ENCODE measurements at places on chromosomes 12 and 14.

DNA sequence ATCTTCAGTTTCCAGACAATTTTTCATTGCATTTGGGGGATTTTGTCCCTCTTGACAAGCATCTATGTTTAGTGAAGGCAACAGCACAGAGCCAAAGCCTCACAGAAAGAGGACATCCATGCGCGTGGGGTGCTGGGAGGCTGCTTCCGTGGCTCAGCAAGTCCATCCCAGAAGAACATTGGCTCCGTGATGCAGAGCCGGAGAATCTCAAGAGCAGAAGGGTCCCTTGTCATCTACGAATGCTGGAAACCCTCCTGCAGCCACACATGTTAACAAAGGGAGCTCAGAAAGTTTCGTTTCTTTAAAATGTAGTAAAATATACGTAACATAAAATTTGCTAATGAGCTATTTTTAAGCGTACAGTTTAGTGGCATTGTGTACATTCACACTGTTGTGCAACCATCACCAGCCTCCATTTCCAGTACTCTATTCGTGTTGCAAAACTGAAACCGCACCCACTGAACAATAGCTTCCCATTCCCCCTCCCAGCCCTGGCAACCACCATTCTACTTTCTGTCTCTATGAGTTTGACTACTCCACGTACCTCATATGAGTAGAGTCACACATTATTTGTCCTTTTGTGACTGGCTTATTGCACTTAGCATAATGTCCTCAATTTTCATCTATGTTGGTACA lies 185.9 kb downstream of the TTC7B start:
- no peak for DNase-seq

DNA sequence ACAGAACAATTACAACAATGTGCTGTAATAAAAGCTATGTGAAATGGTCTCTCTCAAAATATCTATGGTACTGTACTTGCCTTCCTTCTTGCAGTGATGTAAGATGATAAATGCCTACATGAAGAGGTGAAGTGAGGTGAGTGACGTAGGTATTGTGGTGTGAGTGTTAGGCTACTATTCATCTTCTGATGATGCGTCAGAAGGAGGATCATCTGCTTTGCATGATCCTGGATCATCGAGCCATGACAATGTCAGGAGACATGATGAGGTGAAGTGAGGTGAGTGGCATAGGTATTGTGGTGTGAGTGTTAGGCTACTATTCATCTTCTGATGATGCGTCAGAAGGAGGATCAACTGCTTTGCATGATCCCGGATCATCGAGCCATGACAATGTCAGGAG lies 105.8 kb downstream of the KCNC2 start:
- no peak for DNase-seq

DNA sequence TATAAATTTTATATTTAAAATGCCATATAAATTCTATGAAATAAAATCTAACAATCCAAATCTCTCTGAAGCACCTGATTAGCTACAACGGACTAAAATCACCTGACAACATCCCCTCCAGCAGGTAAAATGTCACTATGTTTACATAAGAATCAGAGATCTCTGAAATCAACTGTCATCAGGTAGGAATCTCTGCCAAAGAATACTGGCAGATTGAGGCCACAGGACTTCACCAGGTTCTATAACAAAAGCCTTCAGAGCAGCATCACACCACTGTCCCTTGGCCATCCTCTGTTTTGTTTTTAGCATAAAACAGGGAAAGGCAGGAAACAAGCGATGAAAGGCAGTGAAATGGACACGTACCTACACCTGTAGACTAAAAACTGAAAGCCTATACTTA lies 22.1 kb downstream of the FGD6 start:
- no peak for DNase-seq

DNA sequence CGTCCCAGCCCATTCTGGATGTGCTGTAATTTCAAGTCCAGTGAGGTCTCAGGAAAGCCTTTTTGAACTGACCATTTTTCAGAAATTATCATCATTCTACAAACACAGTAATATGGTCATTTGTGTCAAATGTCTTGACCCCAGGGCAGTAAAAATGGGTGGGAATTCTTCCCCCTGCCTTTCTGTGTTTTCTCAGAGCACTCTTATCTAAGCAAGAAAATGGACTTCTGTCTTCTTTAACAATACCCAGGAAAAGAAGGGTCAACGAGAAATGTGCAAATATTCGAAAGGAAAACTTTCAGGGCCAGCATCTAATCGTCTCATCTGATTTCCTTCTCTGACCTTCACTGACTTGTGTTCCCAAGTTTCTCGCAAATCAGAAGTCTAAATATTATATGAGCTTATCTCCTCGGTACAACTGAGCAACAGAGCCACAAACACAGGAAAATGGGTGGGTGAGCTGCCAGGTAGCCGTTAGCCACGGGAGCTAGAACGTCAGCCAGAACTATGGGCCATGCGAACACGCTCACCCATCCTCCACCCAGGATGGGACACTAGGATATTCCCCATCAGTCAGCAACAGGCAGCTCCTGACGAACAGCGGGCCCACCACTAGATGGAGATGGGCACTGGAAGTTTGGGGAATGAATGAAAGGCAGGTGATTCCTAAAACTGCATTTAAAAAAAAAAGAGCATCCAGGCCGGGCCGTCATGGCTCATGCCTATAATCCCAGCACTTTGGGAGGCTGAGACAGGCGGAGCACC lies 57.1 kb downstream of the VWF start:
- DNase-seq: no peak

DNA sequence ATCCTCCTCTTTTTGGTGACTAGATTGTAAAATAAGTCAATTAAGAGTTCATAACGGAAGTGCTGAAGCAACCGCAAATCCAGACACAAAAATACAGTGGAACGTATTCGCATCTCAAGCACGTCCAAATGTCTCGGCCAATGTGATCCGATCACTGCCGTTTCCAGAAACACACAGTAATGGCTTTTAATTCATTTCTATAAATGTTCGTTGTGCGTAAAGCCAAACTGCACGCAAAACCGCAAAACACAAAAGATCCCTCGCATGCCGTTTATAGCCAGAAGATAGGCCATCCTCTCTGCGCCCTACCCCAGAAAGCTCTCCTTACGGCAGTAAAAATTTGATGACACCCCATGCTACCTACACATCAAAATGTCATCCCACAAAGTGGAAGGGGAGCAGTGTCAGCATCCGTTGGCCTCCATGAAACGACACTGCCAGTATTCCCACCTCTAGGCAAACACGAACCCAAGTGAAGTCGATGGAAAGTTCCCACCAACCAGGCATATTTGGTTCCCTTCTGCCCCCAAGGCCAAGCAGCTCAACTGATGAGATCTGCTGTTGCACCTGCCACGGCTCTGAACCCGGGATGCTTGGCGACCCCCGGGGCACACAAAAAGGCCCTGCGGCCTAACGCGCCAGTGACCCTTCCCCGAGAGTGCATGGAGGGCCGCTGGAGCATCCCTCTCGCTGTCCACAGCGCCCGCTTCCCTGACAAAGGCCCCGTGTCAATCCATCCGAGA lies 1.4 kb downstream of the HECTD4 start:
- DNase-seq: no peak

GRCh38 chr14:22418631-22419030 lies 170.4 kb downstream of the DAD1 start:
- DNase-seq: no peak

- DNase-seq: no peak
Observed at GRCh38 chr12:19021240-19021639, 108.3 kb upstream of the PLEKHA5 start.

All from activated T-cell treated with anti-CD3 and anti-CD28 coated beads for 4 hours (primary cell).